ENCODE measurements at places on chromosomes 2 and 18. TPM values are rescaled to one million over a fixed set of nuclear protein-coding genes. Genes with fewer than 3 reads are reported as not detected.

DNA sequence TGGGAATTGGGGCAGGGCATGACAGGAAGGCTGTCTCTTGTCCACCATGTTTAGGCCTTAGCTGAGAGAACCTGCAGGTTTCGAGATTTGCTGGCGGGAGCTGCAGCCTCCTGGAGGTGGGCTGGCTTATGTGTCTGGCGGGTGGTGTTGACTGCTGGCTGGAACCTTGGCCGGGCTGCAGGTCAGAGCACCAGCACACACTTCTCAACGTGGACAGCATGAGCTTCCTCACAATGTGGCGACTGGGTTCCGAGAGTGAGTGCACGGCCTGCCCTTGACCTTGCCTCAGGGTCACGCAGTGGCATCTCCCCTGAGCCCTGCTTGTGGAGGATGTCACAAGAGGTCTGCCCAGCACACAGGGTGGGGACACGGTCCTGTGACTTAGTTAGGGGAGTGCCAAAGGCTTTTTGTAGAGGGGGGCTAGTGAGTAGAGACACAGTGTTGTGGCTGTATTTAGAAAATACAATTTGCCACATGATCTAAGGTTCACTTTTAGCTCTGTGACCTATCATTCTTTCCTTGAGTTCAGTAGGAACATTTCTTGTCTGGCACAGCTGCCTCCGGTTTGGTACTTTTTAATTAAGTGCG, 134.8 kb downstream of the SEPTIN10 start:
- no peak for DNase-seq

Gene FBXO41
- 7.2 TPM for total RNA-seq

DNA sequence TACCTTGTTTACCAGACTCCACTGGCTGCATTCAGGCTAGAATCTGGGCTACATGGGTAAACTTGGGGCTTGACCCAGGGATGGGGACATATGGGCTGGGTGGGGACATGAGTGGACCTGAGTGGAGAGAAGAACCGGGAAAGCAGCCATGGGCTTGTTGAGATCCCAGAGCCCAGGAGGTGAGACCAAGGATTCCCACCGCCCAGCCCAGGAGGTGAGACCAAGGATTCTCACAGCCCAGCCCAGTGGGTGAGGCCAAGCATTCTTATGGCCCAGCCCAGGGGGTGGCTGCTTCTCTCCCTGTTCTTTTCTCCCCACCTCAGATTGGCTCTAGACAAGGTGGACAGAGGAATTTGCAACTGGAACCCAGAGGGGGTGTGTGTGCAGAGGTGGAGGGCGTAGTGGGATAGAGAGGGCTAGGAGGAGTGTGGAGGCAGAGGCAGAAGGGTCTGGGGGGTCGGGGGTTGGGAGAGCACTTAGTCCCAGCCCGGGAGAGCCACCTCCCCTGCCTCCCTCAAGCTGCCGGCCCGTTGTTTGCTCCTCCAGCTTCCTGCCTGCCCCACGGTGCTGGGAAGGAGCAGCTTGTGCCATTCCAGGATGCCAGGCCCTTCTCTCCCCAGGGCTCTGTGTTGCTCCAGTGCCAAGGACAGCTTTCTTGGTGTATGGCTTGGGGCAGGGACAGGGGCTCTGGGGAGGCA, 25.6 kb downstream of the GLI2 start:
- no peak for DNase-seq

GRCh38 chr2:26740890-26741302, 23.2 kb upstream of the SLC35F6 start:
- no peak for DNase-seq

Gene SCN7A
- total RNA-seq = 263 TPM

Gene MARCO
- total RNA-seq = 59.4 TPM

- no peak for DNase-seq
Observed at GRCh38 chr18:39191931-39192330, 1626.3 kb upstream of the CELF4 start.

GRCh38 chr2:121869873-121870272, 114.4 kb downstream of the TSN start:
- no peak for DNase-seq

DNA sequence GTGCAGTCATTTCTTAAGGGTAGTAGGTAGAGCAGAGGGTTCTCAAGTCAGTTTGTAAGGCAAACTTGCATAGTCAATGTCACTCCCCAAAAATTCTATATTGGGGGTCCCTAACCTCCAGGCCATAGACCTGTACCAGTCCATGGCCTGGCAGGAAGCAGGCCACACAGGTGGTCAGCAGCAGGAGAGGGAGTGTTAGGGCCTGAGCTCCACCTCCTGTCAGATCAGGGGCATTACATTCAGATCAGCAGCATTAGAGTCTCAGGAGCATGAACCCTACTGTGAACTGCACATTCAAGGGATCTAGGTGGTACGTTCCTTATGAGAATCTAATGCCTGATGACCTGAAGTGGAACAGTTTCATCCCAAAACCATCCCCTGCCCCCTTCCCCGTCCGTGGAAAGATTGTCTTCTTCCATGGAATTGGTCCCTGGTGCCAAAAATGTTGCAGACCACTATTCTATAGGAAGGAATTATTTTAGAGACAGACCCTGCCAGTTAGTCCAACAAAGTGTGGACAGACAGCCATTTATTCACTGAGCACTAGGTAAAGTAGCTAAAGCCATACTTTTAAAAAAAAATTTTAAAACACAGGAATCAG, 6.7 kb downstream of the COA5 start:
- no peak for DNase-seq

DNA sequence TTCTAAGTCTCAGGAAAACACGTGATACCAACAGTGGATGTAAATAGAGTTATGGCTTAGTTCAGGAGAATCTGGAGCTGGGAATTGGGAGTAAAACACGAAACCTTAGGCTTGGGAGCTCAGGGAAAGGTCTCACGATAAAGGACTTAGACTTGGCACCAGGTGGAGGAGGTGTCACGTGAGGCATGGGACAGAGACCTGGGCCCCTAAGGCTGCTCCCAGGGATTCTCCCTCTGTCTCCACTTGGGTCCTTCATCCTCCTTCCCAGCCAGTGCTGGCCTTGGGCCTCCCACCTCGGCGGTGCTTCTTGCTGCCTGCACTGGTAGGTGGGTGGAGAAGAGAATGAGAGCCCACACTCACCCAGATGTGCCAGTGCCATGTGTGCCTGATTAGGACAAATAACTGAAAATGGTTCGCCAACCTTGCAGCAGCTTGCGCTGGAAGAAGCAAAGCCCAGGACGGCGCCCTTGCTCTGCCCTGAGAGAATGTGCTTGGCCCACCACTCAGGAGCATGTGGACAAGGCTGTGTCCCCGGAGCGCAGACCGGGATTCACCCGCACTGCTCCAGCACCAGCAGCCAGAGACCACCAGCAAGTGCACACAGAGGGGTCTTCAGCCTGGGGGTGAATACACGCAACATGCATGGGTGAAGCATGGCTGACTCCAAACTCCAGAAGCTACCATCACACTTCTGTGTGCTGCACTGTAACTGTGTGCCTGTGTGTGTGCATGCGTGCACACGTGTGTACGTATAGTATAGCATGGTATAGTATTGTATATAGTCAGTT, 48.1 kb downstream of the PSMG2 start:
- DNase-seq = no peak

DNA sequence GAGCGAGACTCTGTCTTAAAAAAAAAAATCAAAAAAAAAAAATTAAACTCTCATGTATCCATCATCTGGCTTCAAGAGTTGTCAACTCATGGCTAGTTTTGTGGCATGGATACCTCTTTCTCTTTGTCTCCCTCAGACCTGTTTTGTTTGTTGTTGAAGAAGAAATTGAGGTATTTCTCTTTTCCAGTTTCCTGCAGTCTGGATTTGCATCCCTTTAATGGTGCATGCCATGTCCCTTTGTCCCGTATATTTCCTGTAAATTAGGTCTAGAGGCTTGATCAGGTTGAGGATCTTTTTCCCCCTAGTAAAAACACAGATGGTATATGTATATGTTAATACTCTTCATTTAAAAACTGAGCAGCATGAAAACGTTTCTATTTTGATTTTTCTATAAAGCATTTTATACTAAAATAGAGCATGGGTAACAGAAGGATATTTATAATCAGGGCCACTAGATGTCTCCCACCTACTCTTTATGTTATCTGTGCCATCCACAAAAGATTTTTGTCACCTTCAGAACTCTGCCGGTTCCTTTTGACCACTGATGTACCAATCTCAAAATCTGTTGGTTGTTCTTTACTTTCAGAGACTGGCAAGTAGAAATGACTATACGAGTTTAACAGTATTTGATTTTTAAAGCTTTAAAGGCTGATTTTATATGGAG, 80.1 kb downstream of the GALNT1 start:
- DNase-seq = no peak

DNA sequence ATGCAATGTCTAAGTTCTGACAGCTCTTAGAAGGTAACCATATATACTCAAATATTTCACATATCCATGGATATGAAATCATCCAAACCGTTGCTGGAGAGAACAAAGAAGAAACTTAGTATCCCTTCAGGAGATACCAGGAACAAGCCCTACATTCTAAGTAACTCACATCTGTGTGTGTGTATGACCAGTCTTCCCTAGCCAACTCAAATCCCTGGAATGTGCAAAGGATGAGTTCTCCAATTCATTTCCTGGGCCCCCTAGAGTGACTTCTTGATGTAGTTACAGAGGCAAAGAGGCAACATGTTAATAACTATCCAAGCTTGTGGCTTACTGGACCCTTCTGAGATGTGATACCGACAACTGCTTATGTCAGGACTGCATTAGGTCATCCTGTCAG, 20.1 kb downstream of the TPGS2 start:
- DNase-seq = no peak

- no peak for DNase-seq
Observed at GRCh38 chr2:48205137-48205798, 299.0 kb upstream of the FBXO11 start.

Gene FAM161A
- 8.0 TPM for total RNA-seq

DNA sequence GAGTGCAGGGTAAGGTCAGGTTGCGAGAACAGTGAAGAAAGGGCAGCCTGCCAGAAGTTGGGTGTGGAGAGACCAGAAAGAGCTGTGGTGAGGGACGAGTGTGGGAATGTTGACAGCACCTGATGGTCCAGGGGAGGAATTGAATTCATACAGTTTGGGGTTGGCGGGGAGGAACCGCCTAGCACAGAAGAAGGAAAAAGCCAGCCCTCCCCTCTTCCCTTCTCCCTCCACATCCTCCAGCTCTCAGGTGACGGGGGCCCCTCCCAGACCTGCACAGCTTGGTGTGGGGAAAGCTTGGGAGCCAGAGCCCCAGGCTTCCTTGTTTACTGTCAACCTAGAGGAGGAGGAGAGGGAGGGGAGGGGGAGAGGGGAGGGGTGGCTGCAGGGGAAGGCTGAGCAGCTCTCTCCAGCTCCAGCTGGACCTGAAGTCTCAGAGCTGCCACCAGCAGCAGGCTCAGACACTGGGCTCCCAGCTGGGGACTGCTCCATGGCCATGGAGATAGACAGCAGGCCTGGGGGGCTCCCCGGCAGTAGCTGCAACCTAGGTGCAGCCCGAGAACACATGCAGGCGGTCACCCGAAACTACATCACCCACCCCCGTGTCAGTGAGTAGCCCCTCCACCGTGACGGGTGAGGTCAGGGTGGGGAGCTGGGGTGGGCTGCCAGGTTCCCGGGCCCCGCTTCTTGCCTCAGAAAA, at the start of gene ATP6V1B1:
Gene ATP6V1B1 (plus strand): TSS at position 433 of the 697 bp plus-strand sequence. CDS start 55 bp downstream, at position 488.
- no peak for DNase-seq

DNA sequence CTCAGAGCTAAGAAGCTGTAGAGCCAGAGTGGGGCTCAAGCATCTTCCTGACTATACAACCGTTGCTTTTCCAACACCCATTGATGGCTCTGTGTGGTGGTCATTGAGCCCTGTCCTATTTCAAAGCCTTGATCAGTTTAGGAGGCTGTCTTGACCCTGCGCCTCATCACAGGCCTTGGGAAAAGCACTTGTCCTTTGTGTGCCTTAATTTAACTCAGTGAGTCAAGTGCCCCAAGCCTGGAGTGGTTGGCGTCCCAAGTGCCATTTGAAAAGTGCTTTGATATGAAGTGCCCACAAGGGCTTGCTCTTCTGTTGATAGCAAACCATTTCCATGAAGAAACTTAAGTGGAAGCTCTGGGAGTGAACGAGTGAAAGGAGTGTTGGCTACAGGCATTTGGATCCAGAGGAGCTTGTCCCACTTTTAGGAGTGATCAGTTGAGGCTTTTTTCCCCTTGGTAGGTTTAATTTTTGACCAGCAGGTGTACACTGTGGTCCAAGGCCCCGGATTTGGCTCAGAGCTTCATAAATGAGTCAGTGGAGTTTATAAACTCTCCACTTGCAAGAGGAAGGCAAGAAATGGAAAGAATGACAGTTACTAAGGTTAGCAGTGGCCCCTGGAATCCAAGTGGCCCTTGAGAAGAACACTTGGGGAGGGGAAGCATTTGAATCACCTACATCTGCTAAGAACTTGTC, 50.3 kb downstream of the ACTR2 start:
- no peak for DNase-seq

- no peak for DNase-seq
Observed at GRCh38 chr2:159150280-159150746, 136.2 kb downstream of the WDSUB1 start.

DNA sequence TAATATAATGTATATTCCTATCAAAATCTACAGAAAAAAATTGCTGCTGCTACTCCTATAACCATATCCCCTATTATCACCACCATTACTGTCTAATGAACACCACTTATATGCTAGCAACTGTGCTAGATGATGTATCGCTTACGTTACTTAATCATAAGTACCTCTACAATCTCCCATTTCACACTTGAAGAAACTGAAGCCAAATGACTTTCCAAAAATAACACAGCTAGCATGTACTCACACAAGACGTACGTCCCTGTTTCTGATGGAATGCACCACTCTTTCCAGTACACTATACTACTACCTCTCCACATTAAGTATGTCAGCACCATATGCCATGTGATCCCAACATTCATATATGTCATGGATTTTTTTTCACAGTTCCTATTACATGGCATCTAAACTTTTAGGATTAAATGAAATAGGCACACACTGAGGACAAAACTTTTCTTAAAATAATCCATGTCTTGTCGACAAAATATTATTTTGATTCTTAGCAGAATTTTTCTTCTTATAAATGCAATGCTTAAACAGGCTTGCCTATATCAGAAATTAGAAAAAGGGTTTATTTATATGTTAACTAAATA, 112.8 kb downstream of the NBAS start:
- no peak for DNase-seq

GRCh38 chr2:96841701-96842495, 1.9 kb downstream of the ANKRD23 start:
- DNase-seq = no peak

Gene COA5
- total RNA-seq = 40.2 TPM

Gene ZNF804A
- not detected for total RNA-seq

Gene HOXD11
- 0.21 TPM for total RNA-seq

GRCh38 chr2:160918258-160918657, 242.0 kb upstream of the TANK start:
- DNase-seq = no peak

- DNase-seq = no peak
Observed at GRCh38 chr2:15363734-15364133, 197.4 kb downstream of the NBAS start.

Gene UBR3
- 87.4 TPM for total RNA-seq

Gene CYS1
- 11.4 TPM for total RNA-seq

GRCh38 chr2:6832596-6833299, 33.0 kb downstream of the CMPK2 start:
- DNase-seq = no peak

Gene ALPG
- not detected for total RNA-seq

Gene ALLC
- total RNA-seq = 5.7 TPM

Data from tibial nerve (tissue), 4 donors.